Activated CD8-positive, alpha-beta T cell treated with anti-CD3 and anti-CD28 coated beads, Interleukin-2, amount 10 ng/mL, durations not matched to agents 7 days and 5 days (primary cell): ENCODE measurements at places on chromosomes 5 and 9.

DNA sequence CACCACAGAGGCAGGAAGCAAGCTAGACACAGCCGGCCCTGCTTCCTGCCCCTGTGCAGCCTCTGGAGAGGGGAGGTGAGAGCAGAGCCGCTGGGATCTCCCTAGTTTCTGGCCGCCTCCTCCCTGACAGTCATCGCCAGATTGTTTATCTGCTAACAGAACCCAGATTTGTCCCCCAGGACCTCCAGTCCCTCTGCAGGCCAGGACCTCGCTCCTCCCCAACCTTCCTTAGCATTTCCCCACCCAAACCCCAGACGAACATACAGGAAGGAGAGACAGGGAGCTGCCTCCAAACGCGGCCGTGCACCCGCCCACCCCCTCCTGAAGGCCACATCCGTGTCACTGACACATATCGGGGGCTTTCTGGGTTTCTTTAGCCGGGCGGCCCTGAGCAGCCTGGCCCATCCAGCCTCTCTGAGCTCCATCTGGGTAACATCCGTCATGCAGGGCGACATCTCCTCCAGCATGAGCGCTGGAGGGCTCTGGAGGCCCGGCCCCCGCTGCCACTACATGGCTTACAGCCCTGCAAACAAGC lies 47.5 kb downstream of the DBH start:
- peak; percentile 83 for DNase-seq

GRCh38 chr5:111372799-111373198 lies 139.5 kb downstream of the STARD4 start:
- DNase-seq, result no peak

GRCh38 chr9:77809552-77809951 lies 161.4 kb upstream of the GNA14 start:
- DNase-seq, result no peak

DNA sequence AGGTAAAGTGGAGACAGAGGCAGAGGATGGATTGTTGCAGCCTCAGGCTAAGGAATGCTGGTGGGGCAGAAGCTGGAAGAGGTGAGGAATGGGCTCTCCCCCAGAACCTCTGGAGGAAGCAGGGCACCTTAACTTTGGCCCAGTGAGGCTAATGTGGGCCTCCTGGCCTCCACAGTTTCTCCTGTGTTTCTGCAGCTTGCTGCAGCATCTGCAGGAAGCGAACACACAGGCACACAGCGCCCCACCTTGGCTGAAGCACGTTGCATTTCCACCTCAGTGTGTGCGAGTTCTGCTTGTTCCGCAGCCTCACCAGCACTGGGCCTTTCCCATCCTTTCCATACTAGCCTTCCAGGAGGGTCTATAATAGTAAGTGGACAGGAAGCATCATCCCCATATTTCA lies 27.2 kb upstream of the ASS1 start:
- DNase-seq, result no peak

- peak; percentile 52 for DNase-seq
Measured at GRCh38 chr9:96398582-96399324, 15.2 kb upstream of the SLC35D2 start.

GRCh38 chr9:113535756-113536155 lies 72.2 kb downstream of the RGS3 start:
- no peak for DNase-seq

DNA sequence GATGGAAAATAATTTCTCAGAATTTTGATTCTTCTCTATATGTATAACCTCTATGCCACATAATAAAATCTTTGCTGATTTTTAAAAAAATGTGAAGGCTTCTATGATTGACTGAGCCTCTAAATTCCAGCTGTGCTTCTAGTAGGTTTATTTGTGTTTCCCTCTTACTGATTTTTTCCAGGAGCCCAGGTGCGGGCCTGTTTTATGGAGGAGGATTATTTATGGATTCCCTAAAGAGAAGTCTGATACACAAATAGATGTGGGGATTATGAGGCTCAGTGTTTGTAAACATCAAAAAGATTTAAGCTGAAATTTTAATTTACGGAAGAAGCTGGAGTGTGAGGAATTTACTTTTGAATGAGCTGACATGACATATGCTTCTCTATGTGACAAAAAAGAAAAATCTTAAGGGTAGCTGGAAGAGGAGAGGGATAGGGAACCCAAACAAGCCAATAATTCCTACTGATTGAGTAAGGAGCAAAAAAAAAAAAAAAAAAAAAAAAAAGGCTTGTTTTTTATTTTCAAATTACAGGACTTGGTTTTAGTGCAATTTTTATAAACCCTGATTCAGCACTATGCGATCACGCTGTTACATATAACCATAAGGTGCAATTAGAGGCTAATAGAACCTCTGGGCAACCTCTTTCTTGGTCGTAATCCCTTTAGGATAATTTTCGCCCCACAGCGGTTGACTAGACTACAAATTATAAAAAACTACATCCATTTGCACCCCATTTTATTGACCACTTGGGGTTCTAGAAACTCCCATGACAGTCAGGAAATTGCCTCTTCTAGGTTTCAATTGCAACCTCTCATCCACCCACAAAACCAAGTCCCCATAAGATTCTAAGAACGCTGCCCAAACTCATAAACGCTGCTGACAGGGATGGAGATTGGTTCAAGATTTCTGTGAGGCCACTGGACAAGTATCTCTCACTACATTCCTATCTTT lies 44.4 kb upstream of the RAI14 start:
- no peak for DNase-seq

DNA sequence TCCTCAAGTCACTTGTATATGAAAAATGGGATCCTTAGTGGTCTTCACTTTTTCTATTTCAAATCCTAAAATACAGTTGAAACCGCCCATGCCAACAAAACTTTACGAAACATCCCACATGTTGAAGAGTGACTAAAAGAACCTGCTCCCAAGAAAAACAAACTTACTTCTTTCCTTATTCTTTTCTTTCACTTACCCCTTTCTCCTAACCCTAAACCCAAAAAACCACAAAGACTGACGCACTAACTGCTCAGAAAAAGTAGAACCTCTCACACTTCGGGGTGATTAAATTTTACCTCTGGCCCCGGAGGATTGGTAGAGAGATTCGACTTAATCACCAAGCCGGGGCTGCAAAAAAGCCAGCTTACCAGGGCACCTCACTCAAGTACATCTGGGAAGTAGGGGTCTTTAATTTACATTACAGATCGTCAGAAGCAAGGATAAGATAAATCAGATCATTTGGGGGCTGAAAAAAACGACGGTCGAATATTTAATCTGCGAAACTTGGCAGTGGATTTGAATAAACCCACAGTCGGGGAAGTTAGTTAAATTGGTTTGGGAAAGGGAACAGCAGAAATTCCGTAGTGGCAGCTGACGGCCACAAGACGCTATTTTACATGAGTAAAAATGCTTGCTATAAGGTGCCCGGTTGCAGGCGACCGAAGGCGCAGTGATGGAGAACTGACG lies 1.3 kb downstream of the CDO1 start:
- DNase-seq, result no peak

DNA sequence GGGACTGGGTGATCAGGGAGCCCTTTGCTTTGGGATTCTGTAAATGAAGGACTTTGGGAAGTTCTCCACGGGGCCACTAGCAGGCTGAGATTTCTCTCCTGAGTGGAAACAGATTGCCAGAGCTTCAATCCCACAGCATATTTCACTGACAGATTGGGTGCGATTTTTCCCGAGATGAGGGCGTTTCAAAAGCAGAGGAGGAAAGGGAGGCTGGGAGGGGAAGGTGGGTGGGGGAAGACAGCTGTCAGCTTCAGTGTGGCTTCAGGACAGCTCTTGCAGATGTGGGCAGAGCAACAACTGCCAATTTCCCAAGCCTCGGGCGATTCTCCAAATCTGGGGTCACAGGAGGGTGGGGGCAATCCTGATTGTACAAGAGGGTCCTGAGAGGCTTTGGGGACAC lies 258.5 kb upstream of the ADRA1B start:
- DNase-seq, result no peak

- DNase-seq, result no peak
Measured at GRCh38 chr9:98852961-98853360, 45.5 kb downstream of the GALNT12 start.

- no peak for DNase-seq
Measured at GRCh38 chr9:111450124-111450523, 34.1 kb downstream of the ECPAS start.

- no peak for DNase-seq
Measured at GRCh38 chr5:90571147-90571773, 12.7 kb downstream of the ADGRV1 start.

DNA sequence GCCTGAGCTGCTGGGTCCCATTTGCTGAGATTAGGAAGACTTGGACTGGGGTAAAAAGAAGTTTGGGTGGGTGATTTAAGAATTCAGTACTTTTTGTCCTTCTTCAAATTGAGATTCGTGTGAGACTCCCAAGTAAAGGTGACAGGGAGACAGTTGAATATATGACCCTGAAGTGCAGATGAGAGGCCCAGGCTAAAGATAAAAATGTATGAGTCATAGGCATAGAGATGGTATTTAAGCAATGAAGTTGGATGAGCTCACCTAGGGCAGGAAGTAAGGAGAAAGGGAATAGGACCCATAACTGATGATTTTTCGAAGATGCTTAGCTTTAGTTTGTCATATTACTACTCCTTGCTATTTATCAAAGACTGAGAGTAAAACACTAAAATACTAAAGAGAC lies 255.9 kb upstream of the ADRA1B start:
- DNase-seq, result no peak

- DNase-seq, result no peak
Measured at GRCh38 chr5:89850513-89850865, 559.1 kb downstream of the CETN3 start.

- DNase-seq, result no peak
Measured at GRCh38 chr5:122940890-122941289, 95.5 kb downstream of the SNX24 start.

DNA sequence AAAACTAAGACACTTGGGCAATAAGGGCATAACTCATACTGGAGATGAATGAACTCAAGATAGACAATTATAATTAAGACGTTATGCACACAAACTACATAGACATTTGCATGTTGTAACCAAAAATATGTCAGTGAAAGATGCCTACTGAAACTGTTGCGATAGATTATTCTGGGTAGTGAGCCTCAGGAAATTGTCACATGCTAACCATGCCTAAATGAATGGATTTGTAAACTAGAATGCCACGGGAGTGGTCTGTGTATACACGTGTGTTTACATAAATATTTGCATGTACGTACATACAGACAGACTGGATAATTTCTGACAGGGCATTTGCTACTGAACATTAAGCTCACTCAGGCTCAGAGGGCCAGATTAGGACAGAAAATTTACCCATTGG lies 1.2 kb downstream of the NIPSNAP3B start:
- DNase-seq, result no peak

DNA sequence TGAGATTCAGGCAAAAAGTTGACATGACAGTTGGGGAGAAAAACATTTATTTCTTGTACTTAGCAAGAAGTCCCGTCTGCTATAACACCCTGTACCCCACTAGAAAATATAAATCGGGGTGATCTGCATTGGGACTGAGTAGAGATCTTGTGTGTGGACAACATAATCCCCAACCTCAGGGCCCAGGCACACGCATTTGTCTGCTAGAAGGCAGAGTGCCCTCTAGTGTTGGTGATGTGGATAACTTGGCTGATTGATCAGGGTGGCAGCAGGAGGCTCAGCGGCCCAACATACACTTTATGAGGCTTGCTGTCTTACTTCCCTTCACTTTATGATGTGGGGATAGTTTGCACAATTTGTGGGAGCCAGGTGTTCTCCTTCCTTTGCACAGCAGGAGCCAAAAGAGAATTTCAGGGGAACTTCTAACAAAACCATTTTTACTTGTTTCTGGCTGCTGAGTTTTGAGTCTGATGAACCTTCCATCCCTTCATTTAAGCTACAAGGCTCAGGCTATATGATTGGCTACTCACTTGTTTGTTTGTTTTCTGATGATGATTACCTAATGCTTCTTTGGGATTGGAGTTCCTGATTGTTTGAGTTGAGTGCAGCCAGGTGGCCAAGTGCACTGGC lies 263.2 kb downstream of the DMAC1 start:
- peak; percentile 67 for DNase-seq

GRCh38 chr5:66436721-66437120 lies 159.5 kb upstream of the MAST4 start:
- DNase-seq, result no peak

GRCh38 chr9:127976498-127976897 lies 4.3 kb downstream of the EEIG1 start:
- DNase-seq, result no peak

DNA sequence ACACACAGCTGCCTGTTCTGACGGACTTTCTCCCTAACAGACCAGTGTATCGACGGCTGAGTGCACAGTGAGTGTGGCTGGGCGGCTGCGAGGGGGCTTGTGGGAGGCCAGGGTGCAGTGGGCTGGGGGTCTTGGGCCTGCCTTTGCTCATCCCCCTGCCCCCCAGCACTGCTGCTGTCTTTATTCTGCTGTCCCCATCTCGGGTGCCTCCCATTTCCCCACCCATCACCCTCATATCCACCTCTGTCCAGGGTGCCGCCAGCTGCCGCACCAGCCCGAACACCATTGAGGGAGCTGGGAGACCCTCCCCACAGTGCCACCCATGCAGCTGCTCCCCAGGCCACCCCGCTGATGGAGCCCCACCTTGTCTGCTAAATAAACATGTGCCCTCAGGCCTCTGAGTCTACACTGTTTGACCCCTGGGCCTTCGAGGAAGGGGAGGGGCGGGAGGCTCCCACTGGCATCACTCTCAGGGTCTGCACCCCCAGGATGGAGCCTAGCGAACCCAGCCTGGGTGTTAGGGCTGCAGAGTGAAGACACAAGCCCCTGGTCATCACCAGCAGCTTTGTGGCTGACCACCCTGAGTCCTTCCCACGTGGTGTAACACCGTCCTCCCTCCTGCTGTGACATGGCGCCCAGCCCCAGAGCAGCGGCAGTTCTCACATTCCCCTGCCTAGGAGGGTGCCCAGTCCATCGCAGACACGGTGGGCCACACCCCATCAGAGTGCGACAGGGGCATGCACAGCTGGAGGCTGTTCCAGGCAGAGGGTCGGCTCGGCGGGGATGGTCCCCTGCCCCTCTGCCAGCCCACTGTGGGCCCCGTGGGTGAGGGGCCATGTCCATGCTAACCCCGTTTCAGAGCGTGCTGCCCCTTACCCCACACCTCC lies 4.0 kb downstream of the LCN2 start:
- DNase-seq, result no peak

DNA sequence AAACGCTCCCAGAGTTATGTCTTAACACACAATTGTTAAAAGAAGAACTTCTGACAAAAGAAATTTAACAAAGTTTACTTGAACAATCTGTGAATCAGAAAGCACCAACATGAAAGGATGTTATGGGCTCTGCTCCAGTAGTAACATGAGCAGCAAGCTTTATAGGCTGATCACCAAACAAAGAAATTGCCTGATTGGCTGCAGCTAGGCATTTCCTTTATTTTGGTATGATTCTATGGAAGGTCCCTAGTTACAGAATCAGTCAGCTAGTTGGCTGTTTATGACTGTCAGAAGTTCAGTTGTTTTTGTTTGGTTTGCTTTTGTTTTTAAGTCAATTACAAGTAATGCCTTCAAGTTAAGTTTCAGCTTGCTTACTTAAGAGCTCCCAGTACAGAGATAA lies 102.4 kb upstream of the SMC2 start:
- no peak for DNase-seq

DNA sequence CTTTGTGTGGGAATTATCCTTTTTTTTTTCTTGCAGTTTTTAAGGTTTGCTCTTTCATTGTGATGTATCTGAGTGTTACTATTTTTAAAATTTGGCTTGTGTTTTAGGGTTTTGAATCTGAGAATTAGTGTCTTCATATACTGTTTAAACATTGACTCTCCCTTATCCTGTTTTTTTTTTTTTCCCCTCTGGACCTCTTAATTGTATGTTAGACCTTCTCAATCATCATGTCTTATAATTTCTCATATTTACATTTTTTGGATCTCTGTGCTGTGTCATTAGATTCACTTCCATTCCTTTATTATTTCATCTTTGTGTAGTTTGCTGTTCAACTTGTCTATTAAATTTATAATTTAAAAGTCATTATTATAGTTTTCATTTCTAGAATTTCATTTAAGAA lies 47.0 kb downstream of the SCAMP1 start:
- no peak for DNase-seq

GRCh38 chr5:128538250-128539037 lies 399 bp upstream of the FBN2 start:
- DNase-seq, result no peak
